Common myeloid progenitor, CD34-positive (primary cell): ENCODE measurements at places on chromosomes 3 and 15.
A peak's percentile ranks its signal among the peaks of the same experiment; 100 is the strongest.

GRCh38 chr3:155420881-155421486 is 127.5 kb upstream of the STRIT1 start:
- H3K36me3 ChIP-seq = no peaks in the 10 kb centered on the region
- DNase-seq = peak; percentile 28
- no peaks in the 10 kb centered on the region for H3K4me1 ChIP-seq
- no peaks in the 10 kb centered on the region for H3K27me3 ChIP-seq
- no peak overlapping the region for H3K27ac ChIP-seq
- H3K4me3 ChIP-seq = no peak overlapping the region

DNA sequence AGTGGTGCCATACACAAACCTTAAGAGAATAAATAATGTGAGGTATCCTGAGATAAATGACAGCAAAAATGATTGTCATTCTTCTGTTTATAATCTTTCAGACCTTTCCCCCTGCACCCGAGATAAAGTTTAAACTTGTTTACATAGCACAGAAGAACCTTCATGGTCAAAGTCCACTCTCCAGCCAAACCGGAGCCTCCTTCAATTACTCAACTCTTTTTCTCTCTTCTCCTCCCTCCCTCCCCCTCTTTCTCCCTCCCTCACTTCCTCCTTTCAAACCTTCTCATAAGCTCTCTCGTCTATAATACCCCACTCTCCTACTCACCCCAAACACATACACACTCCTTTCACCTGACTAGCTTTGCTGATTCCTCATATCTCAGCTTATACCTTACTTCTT is 198.9 kb downstream of the EFHB start:
- no peak for DNase-seq
- no peaks in the 10 kb centered on the region for H3K36me3 ChIP-seq
- no peaks in the 10 kb centered on the region for H3K27me3 ChIP-seq
- H3K27ac ChIP-seq = no peak overlapping the region
- H3K4me3 ChIP-seq = no peak overlapping the region

DNA sequence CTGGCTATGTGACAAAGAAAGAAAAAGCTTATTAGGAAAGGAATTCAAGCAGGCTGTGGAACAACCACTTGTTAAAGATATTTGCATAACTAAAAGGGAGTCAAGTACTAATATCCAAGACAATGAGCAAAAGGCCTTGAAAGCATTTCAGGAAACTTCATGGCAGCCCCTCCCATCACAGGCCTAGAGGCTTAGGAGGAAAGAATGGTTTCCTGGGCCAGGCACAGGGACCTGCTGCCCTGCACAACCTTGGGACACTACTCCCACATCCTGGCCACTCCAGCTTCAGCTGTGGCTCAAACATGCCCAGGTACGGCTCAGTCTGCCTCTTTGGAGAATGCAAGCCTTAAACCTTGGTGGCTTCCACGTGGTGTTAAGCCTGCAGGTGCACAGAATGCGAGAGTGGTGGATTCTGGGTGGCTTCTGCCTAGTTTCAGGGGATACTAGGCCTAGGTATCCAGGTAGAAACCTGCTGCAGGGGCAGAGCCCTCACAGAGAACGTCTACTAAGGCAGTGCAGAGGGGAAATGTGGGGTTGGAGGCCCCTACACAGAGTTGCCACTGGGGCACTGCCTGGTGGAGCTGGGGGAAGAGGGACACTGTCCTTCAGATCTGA is 121.6 kb downstream of the OPA1 start:
- H3K36me3 ChIP-seq = no peaks in the 10 kb centered on the region
- no peak overlapping the region for H3K27ac ChIP-seq
- H3K4me1 ChIP-seq = peaks cover 7% of the 10 kb centered on the region
- no peaks in the 10 kb centered on the region for H3K27me3 ChIP-seq
- no peak for DNase-seq

DNA sequence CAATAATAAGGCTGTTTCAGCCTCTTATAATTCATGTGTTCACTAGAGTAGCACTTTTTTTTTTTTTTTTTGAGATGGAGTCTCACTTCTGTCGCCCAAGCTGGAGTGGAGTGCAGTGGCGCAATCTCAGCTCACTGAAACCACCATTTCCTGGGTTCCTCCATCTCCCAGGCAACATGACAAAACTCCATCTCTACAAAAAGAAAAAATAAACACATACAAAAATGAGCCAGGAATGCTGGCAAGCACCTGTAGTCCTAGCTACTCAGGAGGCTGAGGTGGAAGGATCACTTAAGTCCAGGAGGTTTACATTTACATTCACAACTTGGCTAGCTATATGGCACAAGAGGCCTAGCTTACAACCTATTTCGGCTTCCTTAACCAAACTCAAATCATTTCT is 6.8 kb downstream of the USP4 start:
- H3K4me3 ChIP-seq = no peak overlapping the region
- H3K4me1 ChIP-seq = no peaks in the 10 kb centered on the region
- H3K27ac ChIP-seq = peak overlapping the region; percentile 5
- DNase-seq = no peak
- H3K27me3 ChIP-seq = no peaks in the 10 kb centered on the region

- H3K4me1 ChIP-seq = peaks cover 10% of the 10 kb centered on the region
- H3K4me3 ChIP-seq = no peak overlapping the region
- no peak for DNase-seq
- H3K27me3 ChIP-seq = no peaks in the 10 kb centered on the region
Observed at GRCh38 chr15:64751464-64751863, 23.9 kb downstream of the RBPMS2 start.

GRCh38 chr3:165854696-165855095 is 17.5 kb upstream of the BCHE start:
- H3K36me3 ChIP-seq = no peaks in the 10 kb centered on the region
- H3K27me3 ChIP-seq = no peaks in the 10 kb centered on the region
- H3K27ac ChIP-seq = no peak overlapping the region

DNA sequence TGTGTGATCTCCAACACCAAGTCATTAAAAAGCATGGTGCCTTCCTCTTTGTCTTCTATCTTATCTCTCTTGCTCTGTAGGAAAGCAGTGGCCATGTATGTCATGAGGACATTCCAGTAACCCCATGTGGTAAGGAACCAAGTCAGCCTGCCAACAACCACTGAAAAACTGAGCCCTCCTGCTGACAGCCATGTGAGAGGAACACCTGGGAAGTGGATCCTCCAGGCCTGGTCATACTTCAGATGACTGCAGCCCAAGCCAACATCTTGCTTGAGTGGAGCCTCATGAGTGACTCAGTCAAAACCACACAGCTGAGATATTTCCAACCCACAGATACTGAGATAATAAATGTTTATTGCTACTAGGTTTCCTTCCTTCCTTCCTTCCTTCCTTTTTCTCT is 597.3 kb downstream of the ZIC1 start:
- H3K27me3 ChIP-seq = no peaks in the 10 kb centered on the region
- no peaks in the 10 kb centered on the region for H3K4me1 ChIP-seq
- no peak for DNase-seq
- no peaks in the 10 kb centered on the region for H3K36me3 ChIP-seq
- no peak overlapping the region for H3K27ac ChIP-seq

DNA sequence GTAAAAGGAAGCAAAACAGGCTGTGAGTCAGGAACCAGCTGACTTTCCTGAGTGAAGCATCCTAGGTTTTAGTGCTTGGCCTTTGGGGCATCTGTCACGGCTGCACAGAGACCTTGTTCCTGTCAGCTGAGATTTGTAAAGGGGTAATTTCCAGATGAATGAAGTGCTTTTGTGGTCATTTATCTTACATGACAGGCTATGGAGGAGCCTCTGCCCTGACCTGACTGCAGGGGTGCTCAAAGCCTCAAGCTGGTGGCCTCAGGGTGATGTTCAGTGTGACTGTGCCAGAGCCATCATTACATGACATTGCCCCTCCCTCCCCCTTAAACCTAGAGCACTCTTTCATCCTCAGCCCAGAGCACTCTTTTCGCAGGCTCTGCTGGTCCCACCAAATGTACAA is 132.5 kb downstream of the ARNT2 start:
- no peak overlapping the region for H3K27ac ChIP-seq
- H3K4me3 ChIP-seq = no peak overlapping the region
- no peak for DNase-seq
- H3K36me3 ChIP-seq = no peaks in the 10 kb centered on the region

- H3K36me3 ChIP-seq = no peaks in the 10 kb centered on the region
- H3K27me3 ChIP-seq = no peaks in the 10 kb centered on the region
- H3K27ac ChIP-seq = peak overlapping the region; percentile 23
- H3K4me1 ChIP-seq = peaks cover 44% of the 10 kb centered on the region
- DNase-seq = peak; percentile 99
- H3K4me3 ChIP-seq = peak overlapping the region; percentile 47
Observed at GRCh38 chr3:196609343-196609775, 30.1 kb upstream of the NRROS start.

- no peak overlapping the region for H3K27ac ChIP-seq
- H3K4me1 ChIP-seq = peaks cover 38% of the 10 kb centered on the region
Observed at GRCh38 chr15:38690719-38691332, 126.2 kb upstream of the RASGRP1 start.

DNA sequence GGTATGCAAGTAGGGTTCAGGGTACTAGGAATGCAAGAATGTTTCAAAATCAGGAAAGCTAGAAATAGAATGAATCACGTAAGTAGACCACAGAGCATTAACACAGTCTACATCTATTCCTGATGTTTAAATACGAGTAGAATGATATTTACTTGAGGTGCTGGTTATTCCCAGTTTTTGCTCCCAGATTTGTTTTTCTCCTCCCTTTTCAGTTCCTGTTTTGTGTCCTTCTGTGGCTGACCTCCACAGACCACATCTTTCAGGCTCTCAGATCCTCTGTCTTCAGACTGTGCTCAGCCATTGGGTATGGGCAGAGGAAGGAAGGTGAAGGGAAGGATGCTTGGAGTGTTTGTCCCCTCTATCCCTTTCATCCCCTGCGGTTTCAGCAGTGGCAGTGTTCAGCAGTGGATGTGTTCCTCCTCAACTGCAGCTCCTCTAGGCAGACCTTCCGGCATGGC is 276.6 kb downstream of the ZNF621 start:
- H3K27ac ChIP-seq = no peak overlapping the region
- H3K27me3 ChIP-seq = no peaks in the 10 kb centered on the region
- peaks cover 29% of the 10 kb centered on the region for H3K4me1 ChIP-seq
- no peaks in the 10 kb centered on the region for H3K36me3 ChIP-seq
- no peak for DNase-seq

GRCh38 chr15:96031426-96032110 is 298.9 kb upstream of the NR2F2 start:
- no peak for DNase-seq
- H3K4me3 ChIP-seq = no peak overlapping the region
- H3K27me3 ChIP-seq = peaks cover 75% of the 10 kb centered on the region
- no peak overlapping the region for H3K27ac ChIP-seq

DNA sequence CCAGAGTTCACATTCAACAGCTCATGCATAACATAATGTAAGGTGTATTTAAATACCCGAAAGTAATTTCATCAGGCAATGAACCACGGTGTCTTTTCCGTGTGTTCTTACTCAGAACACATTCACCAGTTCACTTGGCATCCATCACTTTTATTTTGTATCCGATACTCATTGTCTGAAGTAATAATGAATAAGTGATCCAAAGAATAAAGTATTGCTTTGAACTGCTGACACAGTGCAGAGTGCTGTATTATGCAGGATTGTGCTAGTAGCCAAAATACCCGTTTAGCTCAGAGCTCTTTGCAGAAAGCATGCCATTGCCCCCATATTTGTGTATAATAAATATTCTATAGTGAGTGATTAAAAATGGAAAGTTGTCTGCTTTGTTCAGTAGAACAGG is 460.9 kb upstream of the KCNMB2 start:
- H3K36me3 ChIP-seq = no peaks in the 10 kb centered on the region
- no peak overlapping the region for H3K4me3 ChIP-seq
- no peaks in the 10 kb centered on the region for H3K27me3 ChIP-seq
- no peak overlapping the region for H3K27ac ChIP-seq
- no peaks in the 10 kb centered on the region for H3K4me1 ChIP-seq

- no peak overlapping the region for H3K4me3 ChIP-seq
- no peak for DNase-seq
- H3K4me1 ChIP-seq = no peaks in the 10 kb centered on the region
- no peaks in the 10 kb centered on the region for H3K27me3 ChIP-seq
- no peaks in the 10 kb centered on the region for H3K36me3 ChIP-seq
- no peak overlapping the region for H3K27ac ChIP-seq
Observed at GRCh38 chr15:29635513-29636098, 186.7 kb downstream of the TJP1 start.

DNA sequence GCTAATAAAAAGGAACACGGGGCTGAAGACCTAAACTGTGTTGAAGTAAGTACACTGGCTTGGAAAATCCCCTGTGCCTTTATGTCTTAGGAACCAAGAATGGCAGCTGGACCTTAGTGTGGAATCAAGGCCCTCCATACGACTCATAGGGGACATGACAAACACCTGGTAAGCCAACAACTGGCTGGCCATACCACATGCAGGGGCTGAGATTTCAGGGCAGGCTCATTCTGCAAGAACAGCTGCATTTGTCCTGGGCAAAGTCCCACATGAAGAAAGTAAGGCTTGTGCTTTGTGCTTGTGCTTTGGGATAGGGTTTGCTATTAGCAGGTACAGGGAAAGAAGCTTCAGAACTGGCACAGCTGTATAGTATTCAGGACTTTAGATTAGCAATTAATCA is 18.0 kb downstream of the ETV5 start:
- no peak overlapping the region for H3K4me3 ChIP-seq
- no peaks in the 10 kb centered on the region for H3K4me1 ChIP-seq
- no peaks in the 10 kb centered on the region for H3K27me3 ChIP-seq
- H3K36me3 ChIP-seq = no peaks in the 10 kb centered on the region
- no peak overlapping the region for H3K27ac ChIP-seq

DNA sequence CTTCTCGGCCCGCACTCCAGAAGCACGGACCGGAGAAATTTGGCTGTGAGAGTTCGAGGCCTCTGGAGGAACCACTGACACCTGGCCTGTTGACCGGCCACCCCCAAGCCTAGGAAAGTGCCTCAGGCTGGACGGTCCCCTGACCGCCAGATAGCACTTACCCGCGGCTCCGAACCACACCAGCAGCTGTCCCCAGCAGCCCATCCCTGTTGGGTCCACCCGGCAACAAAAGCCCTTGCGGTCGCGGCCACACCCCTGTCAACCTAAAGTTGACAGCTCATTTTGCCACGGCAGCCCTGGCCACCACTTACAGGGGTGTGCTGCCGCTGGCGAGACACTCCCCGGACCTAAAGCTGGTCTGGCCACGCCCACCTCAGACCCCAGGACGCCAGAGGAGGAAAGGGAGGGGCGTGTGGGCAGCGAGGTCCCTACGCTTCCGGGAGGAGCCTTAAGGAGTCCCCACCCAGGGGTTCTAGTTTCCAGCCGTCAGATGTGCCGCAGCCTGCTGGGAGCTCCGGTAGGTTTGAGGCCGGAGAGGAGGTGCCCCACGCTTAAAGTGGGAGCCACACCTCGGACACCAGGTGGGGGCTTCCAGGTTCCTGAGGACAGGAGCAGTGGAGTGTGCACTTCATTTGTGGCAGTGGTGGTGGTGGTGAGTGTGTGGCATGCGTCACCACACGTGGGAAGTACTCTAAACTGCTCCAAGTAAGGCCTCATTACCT is at the start of gene LTK:
LTK (minus strand) TSS at position 322 of the 722 bp plus-strand sequence; CDS start at position 204, 118 bp downstream.
- H3K4me1 ChIP-seq = peaks cover 31% of the 10 kb centered on the region
- H3K27me3 ChIP-seq = peaks cover 9% of the 10 kb centered on the region
- peaks cover 14% of the 10 kb centered on the region for H3K36me3 ChIP-seq
- DNase-seq = no peak

- H3K4me3 ChIP-seq = no peak overlapping the region
- H3K36me3 ChIP-seq = no peaks in the 10 kb centered on the region
- DNase-seq = no peak
Observed at GRCh38 chr3:136634821-136635220, 117.4 kb downstream of the STAG1 start.
